ENCODE measurements at places on chromosomes 3 and 15.

DNA sequence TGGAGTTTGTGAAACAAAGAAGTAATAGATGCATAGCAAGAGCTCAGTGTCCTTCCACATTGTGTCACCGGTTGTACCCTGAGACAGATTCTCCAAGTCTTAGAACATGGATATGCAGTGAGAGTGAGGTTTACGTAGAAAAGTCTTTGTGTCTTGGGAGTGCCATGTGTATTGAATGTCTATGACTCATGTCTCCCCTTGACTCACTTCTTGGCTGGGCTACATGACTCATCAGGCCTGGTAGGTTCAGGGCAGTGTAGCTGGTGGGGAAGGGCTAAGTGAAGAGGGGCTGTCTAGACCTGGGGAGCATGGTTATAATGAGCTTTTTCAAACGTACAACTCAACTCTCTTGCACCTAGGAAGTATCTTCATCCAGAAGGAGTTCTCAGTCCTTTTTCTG is 167.4 kb downstream of the GAP43 start:
- peak; percentile 97 for DNase-seq

DNA sequence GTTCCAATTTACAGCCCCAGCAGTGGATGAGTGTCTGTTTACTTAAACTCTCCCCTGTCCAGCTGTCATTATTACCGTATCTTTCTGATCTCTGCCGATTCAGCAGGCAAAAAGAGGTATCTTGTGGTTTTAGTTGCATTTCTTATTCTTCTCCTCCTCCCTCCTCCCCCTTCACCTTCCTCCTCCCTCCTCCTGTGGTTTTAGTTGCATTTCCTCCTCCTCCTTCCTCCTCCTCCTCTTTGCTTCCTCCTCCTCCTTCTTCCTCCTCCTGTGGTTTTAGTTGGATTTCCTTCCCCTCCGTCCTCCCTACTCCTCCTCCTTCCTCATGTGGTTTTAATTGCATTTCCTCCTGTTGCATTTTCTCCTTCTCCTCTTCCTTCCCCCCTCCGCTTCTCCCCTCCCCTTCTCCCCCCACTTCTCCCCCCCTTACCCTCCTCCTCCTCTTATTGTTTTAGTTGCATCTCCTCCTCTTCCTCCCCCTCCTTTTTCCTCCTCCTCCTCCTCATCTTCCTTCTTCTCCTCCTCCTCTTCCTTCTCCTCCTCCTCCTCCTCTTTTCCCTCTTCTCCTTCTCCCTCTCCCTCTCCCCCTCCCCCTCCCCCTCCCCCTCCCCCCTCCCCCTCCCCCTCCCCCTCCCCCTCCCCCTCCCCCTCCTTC is 25.3 kb upstream of the VPS33B start:
- peak; percentile 12 for DNase-seq

- DNase-seq: no peak
Observed at GRCh38 chr3:65886391-65886790, 152.3 kb downstream of the MAGI1 start.

GRCh38 chr3:9169956-9170850 is 79.2 kb downstream of the SRGAP3 start:
- DNase-seq: no peak

GRCh38 chr3:65268426-65268825 is 580.6 kb upstream of the ADAMTS9 start:
- no peak for DNase-seq

DNA sequence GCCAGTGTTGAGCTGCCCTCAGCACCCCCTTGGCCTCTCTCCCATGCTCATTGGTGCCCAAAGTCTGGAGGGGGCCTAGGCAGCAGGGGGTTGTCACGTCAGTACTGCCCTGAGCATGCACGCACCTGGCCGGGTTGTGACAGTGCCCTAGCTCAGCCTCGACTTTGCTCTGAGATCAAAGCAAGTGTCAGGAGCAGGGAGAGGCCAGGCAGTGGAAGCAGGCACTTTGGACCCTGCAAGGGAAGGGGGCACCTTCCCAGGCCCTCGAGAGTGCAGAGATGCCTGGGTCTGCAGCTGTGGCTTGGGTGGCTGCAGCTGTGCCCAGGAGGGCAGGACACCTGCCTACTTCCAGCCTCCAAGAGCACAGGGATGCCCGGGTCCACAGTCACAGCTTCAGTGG is 561.3 kb downstream of the NLGN1 start:
- no peak for DNase-seq

GRCh38 chr3:42668413-42668760 is 14.9 kb downstream of the ZBTB47 start:
- DNase-seq: no peak

- DNase-seq: no peak
Observed at GRCh38 chr3:127438951-127439350, 151.1 kb upstream of the PRR20G start.

DNA sequence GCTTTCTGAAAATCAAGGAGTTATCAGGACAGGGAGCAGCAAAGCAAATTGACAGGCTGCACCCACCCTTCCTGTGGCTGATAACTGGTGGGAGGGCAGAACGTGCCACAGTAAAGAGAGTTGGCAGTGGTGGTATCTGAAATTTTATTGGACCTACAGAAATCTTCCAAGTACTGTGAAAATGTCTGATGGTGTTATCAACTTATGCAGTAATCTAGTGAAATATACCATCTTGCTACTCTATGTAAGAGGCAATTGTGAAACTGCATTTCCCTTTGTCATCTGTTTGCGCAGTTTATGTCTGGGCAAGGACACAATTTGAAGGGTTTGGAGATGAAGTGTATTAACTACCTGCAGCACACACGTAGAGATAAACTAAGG is 1.5 kb downstream of the PLCL2 start:
- DNase-seq: no peak

DNA sequence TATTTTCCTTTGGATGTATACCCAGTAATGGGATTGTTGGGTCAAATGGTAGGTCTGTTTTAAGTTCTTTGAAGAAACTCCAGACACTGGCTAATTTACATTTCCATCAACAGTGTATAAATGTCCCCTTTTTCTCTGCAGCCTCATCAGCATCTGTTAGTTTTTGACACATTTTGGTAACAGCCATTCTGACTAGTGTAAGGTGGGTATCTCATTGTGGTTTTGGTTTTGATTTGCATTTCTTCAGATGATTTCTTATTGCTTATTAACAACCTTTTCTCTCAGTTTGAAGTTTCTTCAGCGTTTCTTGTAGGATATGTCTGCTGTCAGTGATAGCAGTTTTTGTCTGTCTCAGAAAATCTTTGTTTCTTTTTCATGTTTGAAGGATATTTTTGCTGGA is 15.4 kb downstream of the GALK2 start:
- DNase-seq: no peak

DNA sequence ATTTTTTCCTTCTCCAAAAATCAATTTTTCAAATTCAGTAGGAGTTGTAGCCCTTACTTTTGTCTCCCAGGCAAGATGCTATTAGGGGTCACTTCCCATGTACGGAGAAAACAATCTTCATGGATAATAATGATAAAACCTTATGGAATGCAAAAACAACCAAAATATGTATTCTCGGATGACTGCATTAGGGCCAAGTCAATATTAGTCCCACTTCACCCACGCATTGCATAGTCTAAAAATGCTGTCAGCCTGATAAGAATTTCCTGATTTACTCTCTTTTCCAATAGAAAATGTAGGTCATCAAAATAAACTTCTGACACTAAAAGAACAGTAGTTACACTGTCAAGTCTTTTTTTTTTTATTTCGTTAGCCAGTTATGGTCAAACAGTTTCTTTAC is 2.7 kb downstream of the VGLL3 start:
- DNase-seq: peak; percentile 90

DNA sequence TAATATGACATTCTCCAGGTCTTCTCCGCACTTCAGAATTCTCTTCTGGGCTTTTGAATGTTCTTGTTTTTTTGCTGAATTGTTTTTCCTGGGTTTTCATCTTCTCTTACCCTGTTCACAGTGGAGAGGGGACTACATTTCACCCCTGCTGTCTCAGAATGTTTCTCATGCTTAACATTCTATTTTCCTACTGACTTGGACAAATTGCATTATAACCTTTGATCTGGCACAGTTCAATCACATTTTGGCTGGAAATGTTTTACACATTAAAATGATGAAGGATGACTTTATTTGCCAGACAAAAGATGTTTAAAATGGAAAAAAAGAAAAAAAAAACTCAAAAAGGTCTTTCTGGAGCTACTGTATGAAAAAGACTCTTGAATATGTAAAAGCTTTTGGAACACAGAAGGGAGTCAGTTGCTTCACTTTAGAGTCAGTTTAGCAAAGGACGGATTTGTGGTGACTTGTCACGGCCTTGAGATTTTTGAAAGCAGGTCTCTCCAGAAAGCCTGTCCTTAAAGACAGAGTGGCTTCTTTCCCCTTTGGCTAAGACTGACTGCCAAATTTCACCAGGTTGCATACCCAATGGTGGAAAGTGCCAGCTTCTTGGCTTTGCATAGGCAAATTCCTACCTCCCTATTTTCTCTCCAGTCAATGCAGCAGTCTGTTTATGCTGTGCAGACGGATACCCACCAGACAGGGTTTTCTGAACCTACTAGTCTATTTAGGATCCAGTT is 401.0 kb upstream of the TBL1XR1 start:
- peak; percentile 67 for DNase-seq

DNA sequence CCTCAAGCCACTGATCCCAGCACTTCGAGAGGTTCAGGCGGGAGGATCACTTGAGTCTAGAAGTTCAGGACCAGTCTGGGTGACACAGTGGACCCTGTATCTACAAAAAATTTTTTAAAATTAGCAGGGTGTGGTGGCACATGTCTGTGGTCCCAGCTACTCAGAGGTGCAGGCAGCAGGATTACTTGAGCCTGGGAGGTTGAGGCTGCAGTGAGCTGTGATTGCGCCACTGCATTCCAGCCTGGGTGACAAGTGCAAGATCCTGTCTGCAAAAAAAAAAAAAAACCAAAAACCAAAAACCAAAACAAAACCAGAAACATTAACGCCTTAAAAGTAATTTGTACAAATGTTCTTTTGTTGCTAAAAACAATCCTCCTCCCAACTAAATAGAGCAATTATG is 27.9 kb upstream of the SLC12A8 start:
- peak; percentile 42 for DNase-seq

GRCh38 chr3:80771085-80771484 is 990.4 kb downstream of the GBE1 start:
- peak; percentile 9 for DNase-seq
